NCI-H2029 (cell line): ENCODE measurements at places on chromosomes 2 and 18.
A peak's percentile ranks its signal among the peaks of the same experiment; 100 is the strongest.

- DNase-seq: no peak
These were observed 23.9 kb downstream of the RBKS start for GRCh38 chr2:27866237-27866636.

DNA sequence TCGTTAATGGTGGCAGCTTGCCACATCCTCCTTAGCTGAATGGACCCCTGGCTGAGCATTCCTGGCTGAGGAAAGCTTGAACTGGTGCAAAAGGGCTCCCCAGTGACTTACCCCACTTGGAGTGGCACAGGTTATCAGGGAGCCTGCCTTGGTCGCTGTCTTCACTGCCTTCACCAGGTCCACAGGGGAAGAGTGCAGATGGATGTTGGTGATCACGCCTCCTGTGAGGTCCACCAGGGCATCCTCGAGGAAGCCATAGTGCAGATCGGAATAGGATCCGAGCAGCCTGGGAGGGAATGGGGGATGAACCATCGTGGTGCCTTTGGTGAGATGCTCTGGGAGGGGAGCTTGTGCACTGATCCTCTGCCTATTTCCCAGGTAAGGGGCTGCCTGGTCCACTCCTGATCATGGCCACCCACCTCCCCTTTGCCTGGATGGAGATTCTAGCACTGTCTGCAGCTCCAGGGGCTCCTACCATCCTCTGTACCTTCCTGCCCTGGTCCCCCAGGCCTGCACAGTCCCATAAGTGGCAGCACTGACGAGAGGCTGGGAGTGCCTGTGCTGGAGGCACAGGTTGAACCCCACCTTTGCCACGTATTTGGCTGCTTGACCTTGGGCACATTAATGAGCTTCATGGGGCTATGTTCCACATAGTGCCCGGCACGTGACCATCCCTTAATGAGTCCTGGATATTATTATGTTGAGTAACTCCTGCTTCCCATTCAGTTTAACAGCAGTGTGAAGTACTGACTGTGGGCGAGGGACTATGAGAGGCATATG, 43.0 kb downstream of the CAPN13 start:
- no peak for DNase-seq

GRCh38 chr2:216690853-216691741, 4.3 kb downstream of the IGFBP5 start:
- peak; percentile 88 for DNase-seq

- peak; percentile 26 for DNase-seq
These were observed 166.4 kb downstream of the TMEM247 start for GRCh38 chr2:46645681-46646162.

DNA sequence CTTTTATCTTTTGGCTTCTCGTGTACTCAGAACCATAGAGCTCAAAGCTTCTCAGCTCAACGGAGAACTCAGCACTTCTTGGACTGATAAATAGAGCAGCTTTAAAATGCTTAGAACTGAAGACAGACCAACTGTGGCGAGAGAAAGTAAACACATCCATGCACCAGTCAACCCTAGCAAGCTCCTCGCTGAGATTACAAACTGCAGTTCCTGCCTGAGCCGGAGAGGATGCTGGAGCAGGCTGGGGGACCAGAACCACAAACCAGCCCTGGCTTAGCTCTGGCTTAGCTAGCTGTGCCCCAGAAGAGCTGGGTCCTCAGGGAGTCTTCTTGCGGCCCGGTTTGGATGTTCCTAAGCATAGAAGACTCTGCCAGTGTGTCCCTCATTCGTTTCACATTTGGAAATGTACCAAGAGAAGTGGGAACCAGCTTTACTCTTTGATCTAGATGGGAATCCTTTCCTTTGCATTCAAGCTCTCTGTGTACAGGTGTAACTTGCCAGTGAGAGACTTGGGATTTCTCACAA, 5.6 kb downstream of the PAX8 start:
- DNase-seq: no peak

DNA sequence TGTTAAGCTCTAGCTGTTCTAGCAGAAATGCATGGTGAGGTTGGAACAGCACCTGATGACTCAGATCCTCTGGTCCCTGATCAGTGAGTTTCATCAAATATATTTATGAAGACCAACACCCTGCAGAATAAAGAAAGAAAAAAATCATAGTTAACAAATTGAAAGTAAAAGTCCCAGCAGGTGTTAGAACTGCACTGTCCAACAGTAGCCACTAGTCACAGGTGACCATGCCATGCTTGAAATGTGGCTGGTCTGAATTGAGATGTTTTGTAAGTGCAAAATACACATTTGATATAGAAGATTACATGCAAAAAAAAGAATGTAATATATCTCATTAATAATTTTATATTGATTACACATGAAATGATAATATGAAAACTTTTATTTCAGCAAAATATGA, 1010.7 kb upstream of the ZEB2 start:
- DNase-seq: no peak

GRCh38 chr18:6950641-6951040, 167.0 kb downstream of the LAMA1 start:
- no peak for DNase-seq

DNA sequence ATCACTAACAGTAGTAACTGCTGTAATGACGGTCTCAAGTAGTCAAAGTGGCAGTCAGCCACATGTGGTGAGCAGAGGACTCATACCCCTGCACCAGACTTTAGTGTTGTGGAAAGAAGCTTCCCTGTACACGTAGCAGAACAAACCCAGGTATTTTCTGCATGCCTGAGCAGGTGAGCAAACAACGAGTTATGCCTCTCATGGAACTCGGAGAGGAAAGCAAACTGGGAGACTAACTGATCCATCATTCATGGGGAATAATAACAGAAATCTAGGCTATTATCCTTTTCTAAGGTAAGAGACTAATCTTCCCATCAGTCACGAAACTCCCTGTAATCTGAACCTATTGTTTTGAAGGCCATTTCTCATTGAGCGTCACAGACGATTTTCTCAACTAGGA, 1495.2 kb upstream of the NXPH2 start:
- no peak for DNase-seq

GRCh38 chr2:169361706-169362117, 622 bp downstream of the LRP2 start:
- no peak for DNase-seq

GRCh38 chr2:37453027-37453426, 108.6 kb downstream of the QPCT start:
- DNase-seq: no peak

GRCh38 chr2:68807821-68808266, 63.4 kb downstream of the BMP10 start:
- no peak for DNase-seq

GRCh38 chr2:167670588-167670987, 576.8 kb downstream of the STK39 start:
- no peak for DNase-seq

DNA sequence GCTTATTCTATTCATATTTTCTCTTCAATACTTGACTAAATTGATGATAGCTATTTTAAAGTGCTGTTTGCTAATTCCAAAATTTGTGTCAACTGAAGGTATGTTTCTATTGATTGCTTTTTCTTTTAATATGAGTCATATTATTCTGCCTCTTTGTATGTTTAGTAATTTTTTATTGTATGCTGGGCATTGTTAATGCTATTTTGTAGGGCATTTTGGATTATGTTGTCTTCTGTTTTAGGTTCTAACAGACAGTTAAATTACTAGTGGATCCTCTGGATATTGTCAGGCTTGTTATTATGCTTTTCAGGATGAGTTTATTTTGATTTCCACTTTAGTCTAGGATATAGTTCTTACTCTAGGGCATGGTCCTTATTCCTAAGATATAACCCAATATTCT, 55.6 kb downstream of the C1QL2 start:
- DNase-seq: no peak

DNA sequence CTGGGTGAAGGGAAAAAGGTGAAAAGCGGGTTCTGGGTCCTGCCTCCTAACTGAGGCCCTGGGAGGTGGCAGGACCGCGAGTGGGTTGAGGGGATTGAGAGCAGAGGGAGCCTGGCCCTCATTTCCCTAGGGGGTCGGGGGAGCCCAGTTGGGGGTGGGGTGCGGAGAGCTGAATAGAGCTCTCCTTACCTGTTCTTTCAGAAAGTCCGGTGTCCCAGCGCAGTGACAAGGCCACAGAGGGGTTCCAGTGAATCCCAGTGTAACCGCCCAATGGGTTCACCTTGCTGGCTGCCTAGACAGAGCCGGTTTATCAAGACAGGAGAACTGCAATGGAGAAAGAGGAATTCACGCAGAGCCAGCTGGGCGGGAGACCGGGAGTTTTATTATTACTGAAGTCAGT, 22.4 kb downstream of the TMEM177 start:
- no peak for DNase-seq

GRCh38 chr2:220348206-220348605, 720.8 kb downstream of the SLC4A3 start:
- DNase-seq: no peak

DNA sequence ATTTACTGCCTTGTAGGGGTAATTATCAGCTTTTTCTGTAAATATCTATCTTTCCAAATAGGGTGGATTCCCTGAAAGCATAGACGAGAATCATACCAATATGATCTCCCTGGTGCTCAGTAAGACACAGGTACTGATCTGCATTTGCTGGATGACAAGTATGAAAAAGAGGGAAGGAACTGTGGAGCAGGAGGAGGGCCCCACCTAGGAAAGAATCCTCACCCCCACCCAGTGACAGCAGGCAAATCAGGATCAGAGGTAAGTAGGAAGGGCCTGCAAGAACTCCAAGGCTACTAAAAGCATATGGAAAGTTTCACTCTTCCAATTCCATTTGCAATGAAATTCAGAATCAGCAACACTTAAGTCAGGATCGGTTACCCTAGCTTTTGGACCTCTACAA, 42.3 kb downstream of the METTL8 start:
- no peak for DNase-seq

GRCh38 chr2:86825693-86826381, 35.1 kb upstream of the CD8A start:
- no peak for DNase-seq

DNA sequence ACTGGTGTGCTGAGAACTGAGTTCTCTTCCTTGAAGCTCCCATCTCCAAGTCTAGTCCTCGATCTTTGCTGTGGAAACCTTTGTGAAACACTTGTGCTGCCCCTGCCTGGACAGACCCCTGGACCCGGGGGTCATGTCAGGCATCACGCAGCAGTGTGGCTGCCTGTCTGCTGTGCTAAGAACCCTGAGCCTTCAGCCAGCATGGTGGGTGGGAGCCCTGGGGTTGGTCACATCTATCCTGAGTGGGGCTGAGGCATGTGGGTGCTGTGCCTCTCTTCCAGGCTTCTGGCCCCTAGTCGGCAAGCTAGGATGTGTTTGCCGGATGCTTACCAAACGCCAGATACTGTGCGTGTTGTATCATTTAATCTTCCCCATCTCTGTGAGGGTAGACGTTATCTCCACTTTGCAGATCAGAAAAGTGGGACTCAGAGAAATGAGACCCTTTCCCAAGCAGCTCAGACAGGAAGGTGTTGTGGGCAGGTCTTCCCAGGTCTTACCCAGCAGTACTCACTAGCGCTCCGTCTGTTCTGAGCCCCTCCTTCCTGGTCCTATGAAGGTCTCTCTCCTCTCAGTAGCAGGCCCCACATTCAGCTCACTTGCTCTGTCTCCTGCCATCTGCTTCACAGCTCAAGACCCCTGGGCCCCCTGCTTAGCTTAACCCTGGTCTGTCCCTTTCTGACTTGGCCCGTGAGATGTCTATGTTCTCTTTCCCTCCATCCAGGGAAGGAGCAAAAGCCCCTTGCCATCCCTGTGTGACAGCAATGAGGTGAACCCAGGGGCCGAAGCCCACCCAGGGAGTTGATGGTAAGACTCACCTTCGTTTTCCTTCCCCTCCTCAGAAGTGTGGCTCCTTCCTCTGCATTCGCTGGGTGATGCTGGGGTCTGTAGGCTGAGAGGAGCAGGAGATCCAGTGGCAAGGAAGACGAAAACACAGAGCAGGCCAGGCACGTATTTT, 242.8 kb downstream of the FAM210A start:
- no peak for DNase-seq

- no peak for DNase-seq
These were observed 55.3 kb upstream of the NABP1 start for GRCh38 chr2:191622374-191623320.

DNA sequence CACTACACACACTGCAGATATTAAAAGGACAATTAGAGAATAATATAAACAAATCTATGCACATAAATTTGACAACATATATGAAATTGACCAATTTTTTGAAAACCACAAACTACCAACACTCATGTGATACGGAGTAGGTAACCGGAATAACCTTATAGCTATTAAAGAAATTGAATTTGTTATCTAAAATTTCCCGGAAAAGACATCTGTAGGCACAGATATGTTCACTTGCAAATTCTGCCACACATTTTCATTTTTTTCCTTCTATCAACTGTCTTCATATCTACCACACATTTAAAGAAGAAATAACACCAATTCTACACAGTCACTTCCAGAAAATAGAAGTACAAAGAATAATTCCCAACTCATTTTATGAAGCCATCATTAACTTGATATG, 22.4 kb downstream of the NLRC4 start:
- DNase-seq: no peak

DNA sequence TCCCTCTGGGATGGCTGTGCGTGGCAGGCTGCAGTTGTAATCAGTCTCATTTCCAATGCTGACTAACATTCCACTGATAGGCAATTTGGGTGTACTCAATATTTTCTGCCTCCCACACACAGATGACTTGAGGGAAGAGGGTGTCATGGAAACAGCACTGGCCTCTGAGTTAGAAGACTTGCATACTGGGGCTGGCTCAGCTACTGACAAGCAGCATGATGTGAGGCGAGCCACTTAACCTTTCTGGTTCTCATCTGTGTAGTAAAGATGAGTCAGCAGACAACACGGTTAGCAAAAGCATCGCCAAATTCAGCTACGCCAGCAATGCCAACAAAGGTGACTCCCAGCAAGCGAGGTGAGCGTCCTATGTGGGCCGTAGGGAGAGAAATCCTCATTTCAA, 73.5 kb downstream of the COLEC12 start:
- no peak for DNase-seq

- DNase-seq: no peak
These were observed 20.5 kb downstream of the LNPK start for GRCh38 chr2:175981551-175981950.

DNA sequence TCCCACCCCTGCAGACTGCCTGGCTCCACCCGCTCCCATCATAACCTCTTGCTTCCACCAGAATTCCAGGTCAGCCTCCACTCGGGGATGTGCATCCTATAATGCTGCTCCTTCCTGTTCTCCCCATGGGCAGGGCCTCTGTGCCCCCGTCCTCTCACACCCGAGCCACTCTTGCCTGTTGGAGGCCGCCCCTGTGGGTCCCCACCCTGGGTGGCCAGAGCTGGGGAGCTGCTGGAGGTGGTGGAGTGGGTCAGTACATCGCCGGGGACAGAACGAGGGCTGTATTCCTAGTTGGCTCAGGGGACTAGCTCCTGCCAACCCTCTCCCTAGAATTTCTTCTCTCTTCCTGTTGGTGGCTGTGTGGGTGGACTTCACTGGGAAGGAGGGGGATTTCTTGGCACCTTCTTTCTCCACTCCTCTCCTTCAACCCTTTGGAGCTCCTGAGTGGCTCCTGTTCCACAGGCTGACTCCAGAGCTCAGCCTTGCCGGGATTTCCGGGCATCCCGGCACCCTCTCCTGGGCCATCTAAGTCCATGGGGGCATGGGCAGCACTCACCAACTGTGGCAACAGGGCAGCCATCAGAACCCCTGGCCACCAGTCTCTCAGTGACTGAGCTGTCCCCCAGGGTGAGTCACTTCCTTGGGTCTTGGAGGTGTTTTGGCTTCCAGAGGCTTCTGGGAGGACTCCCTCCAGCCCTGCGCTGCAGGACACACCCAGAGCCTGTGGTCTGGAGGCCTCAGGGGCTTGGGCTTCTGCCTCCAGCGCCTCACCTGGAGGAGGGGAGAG, 88.2 kb upstream of the MCFD2 start:
- no peak for DNase-seq

GRCh38 chr2:45439788-45440773, 171.0 kb downstream of the SRBD1 start:
- no peak for DNase-seq
